Neural crest cell (in vitro differentiated cells): ENCODE measurements at places on chromosomes 5 and 9.

- DNase-seq: no peak
Measured at GRCh38 chr5:97111616-97112015, 30.8 kb downstream of the LIX1 start.

DNA sequence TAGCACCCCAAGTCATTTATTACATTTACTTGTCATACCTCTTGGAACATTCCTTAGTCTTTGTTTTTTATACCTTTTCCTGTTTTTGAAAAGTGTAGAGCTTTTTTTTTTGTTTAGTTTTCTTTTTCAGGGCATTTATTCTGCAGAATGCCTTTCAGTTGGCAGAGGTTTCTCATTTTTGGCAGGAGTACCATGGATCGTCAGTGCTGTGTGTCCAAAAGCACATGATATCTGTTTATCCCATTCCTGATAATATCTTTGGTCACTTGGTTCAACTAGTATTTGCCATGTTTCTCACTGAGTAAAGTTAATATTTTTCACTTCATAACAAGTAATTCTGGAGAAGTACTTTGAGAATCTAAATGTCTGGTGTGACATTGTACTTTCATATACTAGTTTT lies 10.7 kb downstream of the OGN start:
- DNase-seq: no peak

- no peak for DNase-seq
Measured at GRCh38 chr5:154199671-154200220, 9.2 kb downstream of the GALNT10 start.

- DNase-seq: peak; percentile 10
Measured at GRCh38 chr9:9352877-9353481, 1259.8 kb downstream of the PTPRD start.

DNA sequence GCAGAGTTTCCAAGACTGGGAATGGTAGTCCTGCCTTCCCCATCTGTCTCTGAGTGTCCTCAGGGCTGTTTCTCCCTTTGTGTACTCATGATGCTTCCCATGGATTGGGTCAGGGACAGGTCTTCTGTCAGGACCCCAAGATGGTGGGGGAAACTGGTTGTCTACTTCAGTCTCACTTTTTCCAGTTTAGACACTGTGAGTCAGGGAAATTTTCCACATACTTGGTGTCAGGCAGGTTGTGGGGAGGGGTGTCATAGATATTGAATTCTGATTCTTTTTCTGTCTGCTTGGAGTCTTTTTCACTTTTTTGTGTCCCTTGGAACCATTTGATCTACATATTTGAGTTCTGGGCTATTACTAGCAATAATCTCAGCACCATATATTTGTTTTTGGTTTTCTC lies 10.3 kb downstream of the POLK start:
- DNase-seq: no peak

DNA sequence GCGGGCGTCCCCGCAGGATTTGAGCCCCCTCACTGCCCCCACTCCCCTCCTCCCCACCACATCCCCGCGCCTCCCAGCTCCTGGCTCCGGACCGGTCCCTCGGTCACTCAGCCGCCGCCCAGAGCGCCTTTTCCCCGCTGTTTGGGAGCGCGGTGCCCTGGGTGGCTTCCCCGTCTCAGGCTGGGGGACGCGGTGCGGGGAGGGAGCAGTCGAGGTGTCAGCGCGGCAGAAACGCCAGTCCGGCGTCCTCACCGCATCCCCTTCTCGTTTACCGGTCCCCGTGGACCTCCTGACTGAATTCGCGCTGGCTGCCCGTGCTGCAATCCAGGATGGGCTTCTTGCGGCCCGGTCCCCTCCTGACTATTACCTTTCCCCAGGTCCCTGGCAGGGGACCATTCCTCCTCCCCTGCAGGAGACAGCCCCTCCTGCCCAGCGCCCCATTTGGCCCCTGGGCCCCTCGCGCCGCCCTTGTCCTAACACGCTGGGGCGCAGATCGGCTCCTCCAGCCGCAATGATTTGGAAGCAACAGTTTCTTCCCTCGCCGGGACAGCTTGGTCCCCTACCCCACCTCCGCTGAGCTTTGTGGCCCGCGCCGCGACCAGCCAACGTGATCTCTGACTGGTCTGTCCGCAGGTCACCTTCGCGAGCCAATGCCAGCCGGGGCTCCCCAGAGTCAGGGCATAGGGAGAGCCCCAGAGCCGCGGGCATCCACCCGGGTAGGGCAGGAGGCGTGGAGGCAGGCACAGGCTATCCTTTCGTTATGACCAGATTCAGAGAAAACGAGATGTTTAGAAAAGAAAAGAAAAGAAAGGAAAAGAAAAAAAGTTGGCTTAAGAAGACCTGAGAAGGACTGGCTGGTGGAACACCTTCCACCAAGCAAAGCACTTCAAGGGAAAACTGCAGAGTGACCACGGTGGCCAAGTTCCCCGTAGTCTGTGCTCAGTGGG lies 1.2 kb downstream of the ANKRD33B start:
- no peak for DNase-seq

GRCh38 chr5:113187906-113188305 lies 211.3 kb downstream of the DCP2 start:
- no peak for DNase-seq

DNA sequence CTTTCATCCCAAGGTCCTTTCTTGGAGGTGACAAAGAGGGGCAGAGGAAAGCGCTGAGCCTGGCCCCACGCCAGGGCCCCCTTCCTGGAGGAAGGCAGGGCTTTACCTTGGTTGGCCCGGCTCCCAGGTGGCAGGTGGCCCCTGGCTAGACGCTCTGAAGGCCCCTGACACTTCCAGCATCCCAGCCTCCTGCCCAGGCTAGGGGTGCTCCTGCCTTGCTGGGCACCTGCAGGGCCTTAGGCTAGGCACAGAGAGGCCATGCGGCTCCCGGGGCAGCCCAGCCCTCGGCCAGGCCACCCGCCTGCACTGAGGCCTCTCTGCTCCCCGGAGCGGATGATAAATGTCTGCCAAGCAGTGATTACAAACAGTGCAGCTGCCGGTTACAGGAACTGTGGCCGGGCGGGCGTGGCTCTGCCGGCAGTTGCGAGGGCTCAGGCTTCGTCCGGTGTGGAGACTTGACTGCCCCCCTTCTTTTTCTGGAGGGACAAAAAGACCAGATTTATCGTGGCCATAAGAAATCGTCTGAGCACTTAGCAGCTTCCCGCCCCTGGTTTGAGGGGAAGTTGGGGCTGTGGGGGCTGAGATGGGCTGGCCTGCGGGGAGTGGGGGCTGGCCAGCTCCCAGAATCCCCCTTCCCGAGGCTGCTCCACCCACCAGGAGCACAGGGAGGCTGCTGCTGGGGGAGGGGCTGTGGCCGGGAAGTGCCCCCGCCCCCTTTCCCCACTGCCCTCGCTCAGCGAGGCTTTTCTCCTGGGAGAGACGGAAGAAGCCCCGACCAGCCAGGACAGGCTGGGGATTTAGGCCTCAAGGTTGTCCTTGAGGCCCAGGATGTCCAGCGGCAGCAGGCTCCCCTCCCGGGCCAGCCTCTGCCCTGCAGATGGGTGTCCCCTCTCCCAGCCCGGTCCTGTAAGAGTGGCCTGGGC lies 31.6 kb upstream of the UBAC1 start:
- DNase-seq: peak; percentile 63

DNA sequence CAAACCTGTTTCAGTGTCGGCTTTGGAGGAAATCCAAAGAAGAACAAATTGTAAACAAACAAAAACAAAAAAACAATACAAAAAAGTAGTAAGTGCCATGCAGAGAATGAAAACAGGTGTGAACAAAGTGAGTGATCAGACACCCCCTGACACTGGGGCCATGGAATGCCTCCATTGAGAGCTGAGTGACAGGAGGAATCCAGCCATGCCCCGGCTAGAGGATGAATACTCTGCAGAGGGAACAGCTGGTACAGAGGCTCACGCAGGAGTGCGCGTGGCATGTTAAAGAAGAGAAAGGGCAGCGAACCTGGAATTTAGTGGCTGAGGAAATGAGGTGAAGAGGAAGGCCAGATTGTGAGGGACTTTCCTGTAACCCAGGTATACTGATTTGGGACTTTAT lies 15.5 kb upstream of the CCNJL start:
- no peak for DNase-seq

- DNase-seq: no peak
Measured at GRCh38 chr9:27348785-27349697, 52.1 kb upstream of the EQTN start.

- DNase-seq: no peak
Measured at GRCh38 chr9:27701587-27701986, 128.3 kb upstream of the C9orf72 start.

- no peak for DNase-seq
Measured at GRCh38 chr5:98742396-98743073, 30.9 kb upstream of the RGMB start.

DNA sequence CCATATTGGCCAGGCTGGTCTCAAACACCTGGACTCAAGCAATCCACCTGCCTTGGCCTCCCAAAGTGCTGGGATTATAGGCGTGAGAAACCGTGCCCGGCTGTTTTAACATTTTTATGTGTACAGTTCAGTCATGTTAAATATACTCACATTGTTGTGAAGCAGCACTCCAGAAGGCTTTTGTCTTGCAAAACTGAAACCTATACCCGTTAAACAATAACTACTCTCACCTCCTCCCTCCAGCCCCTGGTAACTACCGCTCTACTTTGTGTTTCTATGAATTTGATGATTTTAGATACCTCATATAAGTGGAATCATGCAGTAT lies 23.1 kb upstream of the SHB start:
- DNase-seq: no peak

- no peak for DNase-seq
Measured at GRCh38 chr9:136311051-136312008, 7.4 kb upstream of the CCDC187 start.

- DNase-seq: no peak
Measured at GRCh38 chr5:42643360-42643759, 113.3 kb upstream of the CCDC152 start.

DNA sequence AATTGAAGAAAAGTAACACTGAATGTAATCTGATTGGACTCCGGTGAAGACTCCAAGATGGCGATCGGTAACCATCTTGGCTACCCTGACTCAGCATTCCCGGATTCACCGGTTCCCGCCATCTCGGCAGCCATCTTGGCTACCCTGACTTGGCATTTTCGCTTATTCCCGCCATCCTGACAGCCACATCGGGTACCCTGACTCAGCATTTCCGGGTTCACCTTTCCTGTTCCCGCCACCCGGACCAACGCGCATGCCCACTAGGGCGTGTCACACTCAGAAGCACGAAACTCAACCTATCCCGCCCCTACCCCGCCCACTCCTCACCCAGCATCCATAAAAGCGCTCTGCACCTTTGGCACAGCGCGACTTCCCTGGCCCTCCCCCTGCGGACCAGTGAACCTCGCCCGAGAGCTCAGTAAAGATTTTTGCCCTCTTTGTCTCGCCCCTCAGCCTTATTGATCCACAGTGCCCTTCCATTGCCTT lies 17.2 kb downstream of the SPTLC1 start:
- no peak for DNase-seq

GRCh38 chr5:59449905-59450644 lies 443.5 kb downstream of the PDE4D start:
- DNase-seq: no peak

DNA sequence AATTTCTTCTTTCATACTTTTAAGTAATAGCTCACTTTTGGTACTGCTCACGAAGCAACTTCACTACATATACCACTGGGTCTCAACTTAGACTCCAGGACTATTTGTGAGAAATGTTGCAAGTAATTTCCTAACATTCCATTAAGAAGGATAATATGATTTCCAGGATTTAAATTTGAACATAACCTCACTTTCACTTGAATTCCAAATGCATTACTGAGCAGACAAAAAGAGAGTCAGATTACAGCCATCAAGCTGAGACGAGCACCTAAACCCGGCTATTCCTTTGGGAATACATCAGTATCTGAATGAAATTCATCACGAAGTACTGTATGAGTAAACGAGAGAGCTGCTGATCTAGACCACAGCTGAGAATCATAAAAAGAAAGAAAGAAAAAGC lies 47.3 kb downstream of the LIFR start:
- DNase-seq: no peak

DNA sequence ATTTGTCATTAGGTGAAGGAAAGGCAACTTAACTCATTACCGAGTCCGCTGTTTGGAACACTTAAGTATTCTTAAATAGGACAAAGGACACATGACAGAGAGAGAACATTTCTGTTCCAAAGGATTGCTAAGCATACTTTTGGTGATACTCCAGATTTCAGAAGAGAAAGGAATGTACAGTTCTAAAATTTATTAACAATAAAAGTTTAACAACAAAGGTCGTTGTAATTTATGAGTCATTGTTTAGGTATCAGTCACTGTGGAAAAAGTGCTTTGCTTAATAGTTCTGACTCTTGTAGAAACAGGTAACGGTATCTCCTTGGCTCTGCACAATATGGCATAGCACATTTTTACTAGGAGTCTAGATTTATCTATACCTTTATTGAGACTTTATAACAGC lies 36.3 kb upstream of the PAM start:
- no peak for DNase-seq

DNA sequence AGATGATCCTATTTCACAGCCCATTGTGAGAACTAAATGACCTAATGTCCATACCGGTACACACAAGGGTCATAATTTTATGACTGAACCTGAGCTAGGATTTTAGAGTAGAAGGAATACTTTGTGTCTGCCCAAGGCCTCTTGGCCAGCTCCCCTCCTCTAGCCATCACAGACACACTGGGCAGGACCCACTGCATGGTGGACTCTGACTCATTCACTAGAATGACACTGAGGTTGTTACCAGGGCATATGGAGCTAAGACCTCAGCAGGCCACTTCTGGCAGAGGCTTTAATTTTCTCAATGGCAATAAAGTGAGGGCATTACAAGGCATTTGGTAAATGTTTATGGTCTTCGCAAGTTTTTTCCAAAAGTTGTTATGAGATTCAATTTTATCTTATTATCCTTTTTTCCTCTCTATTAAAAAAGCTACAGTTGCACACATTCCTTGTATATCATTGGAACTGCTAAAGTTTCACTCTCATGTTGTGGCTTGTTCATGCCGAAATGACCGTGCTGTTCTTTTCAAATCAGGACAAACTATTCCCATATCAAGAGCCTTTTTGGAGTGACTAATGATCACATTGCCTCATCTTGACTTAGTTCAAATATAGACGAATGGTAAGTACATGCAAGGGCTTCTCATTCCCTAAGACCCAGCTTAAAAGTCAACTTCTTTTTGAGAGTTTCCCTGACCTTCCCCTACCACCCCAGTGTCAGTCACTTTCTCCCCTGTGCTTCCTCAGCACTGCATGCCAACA lies 595.7 kb downstream of the ACTL7B start:
- DNase-seq: no peak

GRCh38 chr5:91787718-91788117 lies 404.6 kb upstream of the ARRDC3 start:
- no peak for DNase-seq

DNA sequence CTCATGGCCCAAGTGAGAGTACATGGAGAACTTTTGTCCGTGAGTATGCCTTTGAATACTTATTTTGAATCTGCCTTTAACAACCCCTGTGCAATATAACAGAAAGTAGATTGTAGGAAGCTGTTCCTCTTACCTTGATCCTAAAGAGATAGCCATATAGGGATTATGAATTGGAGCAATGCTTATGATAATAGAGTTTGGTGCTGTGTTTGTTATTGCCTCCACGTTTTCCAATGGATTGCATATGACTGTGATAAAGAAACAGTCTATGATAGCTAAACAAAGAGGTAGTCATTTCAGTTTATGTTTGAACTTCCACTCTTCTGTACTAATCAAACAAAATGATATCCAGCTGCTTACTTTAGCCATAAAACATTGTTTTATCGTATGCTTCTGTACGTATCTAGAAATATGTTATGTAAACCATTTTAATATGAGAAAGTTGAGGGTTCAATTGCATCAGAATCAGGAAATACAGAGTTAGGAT lies 199.6 kb upstream of the RGMB start:
- no peak for DNase-seq
